ENCODE measurements at places on chromosomes 13 and 19.
A peak's percentile ranks its signal among the peaks of the same experiment; 100 is the strongest.

DNA sequence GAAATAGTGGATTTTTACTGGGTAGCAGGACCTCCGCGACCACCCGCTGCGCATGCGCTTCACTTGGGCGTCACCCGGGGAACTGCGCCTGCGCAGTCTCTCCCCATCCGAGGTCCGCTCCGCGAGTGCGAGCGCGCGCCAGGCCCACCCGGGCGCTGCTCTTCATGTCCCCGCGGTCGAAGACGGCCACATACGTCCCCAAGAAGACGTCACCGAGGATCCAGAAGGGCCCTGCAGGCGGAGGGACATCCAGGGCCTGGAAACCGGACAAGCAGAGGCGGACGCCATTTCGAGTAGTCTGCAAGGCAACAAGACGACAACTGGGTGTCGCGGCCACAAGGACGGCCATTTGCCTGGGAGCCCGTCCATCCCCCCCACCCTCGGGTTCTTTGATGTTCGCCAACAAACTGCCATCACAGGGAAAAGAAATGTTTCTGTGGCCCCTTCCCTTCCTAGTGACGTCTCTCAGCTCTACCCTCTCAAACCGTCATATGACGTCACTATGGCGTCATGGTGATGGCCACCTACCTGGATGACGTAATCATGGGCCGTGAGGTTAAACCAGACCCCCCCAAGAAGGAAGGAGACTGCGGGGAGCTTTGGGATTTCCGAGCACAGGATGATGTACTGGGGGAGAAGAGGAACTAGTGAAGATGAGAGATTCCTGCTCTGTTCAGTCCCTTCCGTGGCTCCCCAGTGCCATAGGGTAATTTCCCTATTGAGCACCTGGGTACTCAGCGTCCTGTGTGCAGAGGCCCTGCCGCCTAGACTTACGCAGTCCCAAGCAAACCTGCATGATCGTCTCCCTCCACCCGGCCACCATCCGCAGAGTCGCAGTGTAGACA is 6.7 kb downstream of the NAPSA start:
- peak; percentile 74 for DNase-seq

DNA sequence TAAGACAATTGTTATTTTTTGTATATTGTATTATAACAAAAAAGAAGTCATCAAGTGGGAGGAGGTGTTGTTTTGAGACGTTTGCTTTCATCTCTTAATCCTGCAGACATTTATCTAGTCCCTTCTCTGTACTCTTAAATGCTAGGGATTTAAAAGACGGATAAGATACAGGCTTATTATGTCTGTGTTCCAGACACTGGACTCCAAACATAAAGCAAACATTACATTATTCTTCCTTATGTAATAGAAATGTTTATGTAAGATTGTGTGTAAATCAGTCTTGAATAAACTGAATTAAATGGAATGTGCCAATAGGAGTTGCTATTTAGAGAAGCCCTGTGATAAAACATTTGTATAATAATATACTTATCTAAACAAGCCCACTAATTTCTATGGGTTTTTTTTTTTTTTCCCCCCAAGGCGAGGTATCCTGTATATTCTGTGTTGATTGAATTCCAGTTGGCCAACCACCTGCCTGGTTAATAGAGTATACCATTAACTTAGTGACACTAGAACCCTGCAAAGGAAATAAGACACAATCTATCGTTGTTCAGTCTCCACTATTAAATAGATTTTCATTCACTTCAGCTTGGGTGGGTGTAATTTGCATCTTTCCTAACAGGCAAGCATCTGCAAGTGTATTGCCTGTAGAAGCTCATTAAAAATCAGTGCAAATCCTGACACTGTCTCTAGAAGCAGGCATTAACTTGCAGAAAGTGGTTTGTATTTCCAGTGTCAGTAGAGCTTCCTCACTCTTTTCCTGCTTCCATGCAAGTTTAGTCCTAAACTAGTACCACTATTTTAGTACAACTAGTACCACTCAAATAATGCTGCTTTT is 69.0 kb downstream of the LRCH1 start:
- DNase-seq, result no peak

GRCh38 chr19:42143341-42144234 is 11.3 kb upstream of the POU2F2 start:
- DNase-seq, result no peak

DNA sequence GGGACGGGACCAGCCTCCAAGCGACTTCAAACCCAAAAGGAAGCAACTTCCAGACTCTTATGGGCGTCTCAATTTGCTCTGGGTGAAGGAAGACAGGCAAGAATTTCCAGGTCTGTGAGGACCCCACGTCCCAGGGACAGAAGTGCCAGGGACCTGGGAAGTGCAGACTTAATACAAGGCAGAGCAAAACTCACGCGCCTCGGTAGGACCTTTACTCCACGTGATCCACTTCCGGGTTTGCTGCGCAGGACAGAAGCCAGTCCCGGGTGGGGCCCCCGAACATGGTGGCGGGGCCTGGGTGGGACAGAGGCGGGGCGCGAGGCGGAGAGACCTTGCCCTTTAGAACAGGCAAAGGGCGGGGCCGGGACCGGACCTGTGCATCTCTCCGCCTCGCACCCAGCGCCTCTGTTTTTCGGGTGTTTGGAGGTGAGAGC is 9.3 kb downstream of the ZNF611 start:
- no peak for DNase-seq

DNA sequence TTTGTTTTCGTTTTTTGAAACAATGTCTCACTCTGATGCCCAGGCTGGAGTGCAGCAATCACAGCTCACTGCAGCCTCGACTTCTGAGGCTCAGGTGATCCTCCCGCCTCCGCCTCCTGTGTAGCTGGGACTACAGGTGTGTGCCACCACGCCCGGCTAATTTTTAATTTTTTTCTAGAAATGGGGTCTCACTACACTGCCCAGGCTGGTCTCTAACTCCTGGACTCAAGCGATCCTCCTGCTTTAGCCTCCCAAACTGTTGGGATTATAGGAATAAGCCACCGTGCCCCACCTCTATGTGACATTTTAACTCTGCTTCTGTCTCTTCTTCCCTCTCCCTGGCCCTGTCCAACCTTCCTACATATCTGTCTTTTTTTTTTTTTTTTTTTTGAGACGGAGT is 5.1 kb downstream of the ATP1A3 start:
- DNase-seq, result no peak

DNA sequence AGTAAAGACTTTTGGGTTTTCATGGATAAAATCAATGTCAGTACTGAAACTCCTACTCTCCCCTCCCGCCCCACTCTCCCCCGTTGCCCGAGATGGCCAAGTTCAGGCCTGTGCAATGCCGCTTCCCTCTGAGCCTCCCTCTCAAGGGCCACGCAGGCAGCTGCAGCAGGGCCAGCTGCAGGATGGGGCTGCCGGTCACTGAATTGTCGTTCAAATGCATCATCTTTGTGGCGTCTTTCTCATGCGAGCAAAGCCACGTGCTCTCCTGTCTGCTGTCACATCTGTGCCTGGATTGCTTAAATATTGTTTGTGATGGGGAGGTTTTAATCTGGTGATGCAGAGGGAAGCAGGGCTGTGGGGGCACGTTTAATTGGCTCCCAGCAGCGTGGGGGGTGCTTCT is 26.6 kb downstream of the SHISA2 start:
- DNase-seq, result no peak

- no peak for DNase-seq
Observed at GRCh38 chr13:105598529-105598928, 936.9 kb downstream of the EFNB2 start.

- DNase-seq, result no peak
Observed at GRCh38 chr13:95264225-95264624, 37.0 kb downstream of the ABCC4 start.

DNA sequence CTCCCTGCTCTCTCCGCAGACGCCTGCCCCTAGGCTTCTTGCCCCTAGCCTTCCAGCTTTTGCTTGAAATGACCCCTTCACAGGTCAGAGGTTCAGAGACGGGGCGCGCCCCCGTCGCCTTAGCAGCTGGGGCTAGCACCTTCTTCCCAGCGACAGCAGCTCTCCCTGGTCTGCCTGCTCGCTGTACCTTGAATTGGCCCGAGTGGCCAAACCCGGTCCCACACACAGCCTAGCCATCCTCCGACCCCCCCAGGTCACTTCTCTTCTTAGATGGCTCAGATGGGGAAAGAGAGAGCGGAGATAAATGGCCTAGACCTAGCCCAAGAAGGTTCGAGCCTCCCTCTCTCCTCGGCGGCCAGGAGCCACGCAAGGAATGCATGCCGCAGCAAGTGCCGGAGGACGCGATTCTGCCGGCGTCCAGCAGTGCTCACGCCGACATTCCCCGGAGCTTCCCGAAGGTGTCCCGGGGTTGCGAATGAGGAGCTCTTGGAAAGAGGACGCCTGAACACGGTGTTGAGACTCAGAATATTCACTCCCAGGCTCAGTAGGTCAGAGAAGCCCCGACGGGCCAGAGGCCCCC is 1.3 kb downstream of the CDX2 start:
- DNase-seq, result no peak

- no peak for DNase-seq
Observed at GRCh38 chr19:9995999-9996398, 14.3 kb downstream of the COL5A3 start.

- DNase-seq, result no peak
Observed at GRCh38 chr19:21910318-21910717, 74.3 kb upstream of the ZNF43 start.
